ENCODE measurements at places on chromosomes 16 and 17. TPM values are rescaled to one million over a fixed set of nuclear protein-coding genes. Genes with fewer than 3 reads are reported as not detected.

The VMO1 gene
- 0.82 TPM for total RNA-seq

The KRTAP4-3 gene
- not detected for total RNA-seq

The CHST4 gene
- not detected for total RNA-seq

The FAM171A2 gene
- 14.8 TPM for total RNA-seq

The OTOP2 gene
- not detected for total RNA-seq

The TBC1D16 gene
- 72.7 TPM for total RNA-seq

- no peak for DNase-seq
Observed at GRCh38 chr17:58377661-58378060, 25.7 kb upstream of the SUPT4H1 start.

DNA sequence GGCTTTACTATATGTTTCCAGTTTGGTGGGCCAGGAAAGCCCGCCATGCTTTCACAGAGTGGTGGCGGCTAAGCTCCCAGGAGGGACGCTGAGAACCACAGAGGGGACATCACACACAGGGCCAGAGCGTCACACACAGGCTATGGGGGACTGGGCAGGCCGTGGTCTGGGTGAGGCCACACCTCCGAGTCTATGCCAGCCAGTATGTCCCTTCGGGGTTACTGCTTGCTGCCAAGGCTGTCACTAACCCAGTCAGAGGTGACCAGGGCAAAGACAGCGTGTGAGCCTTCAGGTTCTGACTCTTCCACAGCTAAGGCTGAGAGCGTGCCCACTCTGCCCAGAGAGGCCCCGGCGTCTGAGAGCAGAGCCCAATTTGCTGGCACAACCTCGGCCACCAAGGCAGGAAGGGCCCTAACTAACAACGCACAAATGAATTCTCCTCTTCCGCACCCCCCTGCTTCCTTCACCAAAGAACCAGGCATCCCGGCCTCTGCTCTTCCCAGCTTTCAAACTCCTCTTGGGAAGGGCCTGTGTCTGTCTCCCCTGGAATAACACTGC, 2.9 kb downstream of the PLD6 start:
- no peak for DNase-seq

GRCh38 chr16:48206594-48207242, 37.4 kb upstream of the LONP2 start:
- DNase-seq: no peak

GRCh38 chr16:27287887-27288286, 19.3 kb upstream of the NSMCE1 start:
- DNase-seq: no peak

DNA sequence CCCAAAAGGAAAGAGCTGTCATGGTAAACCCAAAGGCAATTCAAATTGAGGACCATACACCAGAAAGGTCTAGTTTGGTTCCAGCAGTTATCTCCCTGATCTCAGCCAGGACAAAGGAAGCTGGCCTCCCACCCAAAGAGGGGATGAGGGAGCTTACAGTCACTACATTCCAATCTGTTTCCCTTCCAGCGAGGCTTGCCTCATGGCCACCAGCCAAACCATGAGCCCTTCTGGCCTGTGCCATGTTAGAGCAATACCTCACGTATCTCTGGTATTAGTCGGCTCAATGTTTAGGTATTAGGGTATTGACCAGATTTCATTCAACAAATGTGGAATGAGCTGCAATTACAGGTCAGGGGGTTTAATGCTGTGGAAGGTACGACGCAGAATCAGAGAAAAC, 8.4 kb downstream of the NDUFAB1 start:
- DNase-seq: no peak

- no peak for DNase-seq
Observed at GRCh38 chr16:19883296-19883965, 1.2 kb downstream of the GPRC5B start.

DNA sequence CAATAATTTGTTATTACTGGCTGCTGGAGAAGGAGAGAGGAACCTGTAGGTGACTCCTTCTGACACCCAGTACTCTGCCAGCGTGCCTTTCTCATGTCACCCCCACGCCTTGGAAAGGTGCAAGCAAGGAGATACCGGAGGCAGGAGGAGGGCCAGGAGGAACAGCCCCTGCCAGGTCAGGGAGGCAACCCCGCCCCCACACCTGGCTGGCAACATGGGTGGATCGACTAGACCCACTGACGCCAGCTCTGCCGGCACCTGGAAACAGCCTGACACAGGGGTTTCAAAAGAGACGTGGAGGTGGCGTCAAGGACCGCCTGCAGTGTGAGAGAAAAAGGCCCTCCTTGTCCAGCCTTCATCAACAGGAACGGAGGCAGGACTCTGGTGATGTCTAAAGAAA, 62.3 kb downstream of the CYB5B start:
- no peak for DNase-seq

DNA sequence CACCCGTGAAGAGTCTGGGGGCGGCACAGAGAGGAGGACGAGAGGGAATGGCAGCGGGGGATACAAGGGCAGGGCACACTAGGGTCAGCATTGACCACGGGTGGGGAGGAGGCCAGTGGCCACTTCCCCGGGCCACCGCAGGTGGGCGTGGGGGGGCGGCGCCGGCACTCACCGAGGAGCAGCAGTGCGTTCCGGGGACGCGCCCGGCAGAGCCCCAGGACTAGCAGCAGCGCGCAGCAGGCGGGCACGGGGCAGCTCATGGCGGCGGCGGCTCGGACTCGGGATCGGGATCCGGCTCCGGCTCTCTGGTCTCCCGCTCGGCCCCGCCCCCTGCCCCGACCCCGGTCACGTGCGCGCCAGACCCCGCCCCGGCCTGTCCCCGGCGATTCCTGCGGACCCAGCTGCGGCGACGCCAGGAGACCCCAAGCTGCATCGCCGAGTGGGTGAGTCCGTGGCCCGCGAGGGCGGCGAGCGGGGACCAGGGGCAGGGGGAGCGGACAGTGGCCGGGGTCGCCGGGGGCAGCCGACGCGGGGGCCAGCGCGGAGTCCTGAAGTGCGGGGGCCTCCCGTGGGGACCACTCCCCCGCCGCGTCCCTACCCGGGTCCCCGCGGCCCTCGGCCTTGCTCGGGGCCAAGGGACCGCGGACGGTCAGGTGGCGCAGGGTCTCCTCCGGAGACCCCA, at the start of the genes SGSH and SLC26A11:
Gene SGSH (minus strand): TSS at position 280 of the 682 bp plus-strand sequence. CDS start 20 bp downstream, at position 260.
Gene SLC26A11 (plus strand): TSS at position 374 of the 682 bp plus-strand sequence. CDS start 1,134 bp downstream, outside the sequence.
- no peak for DNase-seq
